ENCODE measurements at places on chromosomes 7 and 10.

DNA sequence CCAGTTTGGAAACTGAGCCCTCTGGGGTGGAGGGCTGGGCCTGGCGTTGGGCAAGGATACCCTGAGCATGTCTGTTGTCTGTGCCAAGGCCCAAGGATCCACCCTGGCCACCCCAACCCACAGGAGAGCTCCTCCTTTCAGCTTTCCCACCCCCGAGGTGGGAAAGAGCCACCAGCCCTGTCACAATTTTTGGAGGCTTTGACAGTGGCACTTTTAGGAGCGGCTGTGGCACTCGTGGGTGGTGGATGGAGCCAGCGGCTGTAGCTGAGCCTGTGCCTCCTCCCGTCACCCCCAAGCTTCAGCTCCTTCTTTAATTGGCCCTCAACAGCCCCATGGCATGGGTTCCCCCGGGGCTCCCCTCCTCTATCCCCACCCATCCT, 18.2 kb upstream of the ZNF862 start:
- no peak overlapping the region for H3K27ac ChIP-seq
- no peak for DNase-seq
- H3K4me3 ChIP-seq, result no peak overlapping the region
- no peaks in the 10 kb centered on the region for H3K4me1 ChIP-seq
- no peaks in the 10 kb centered on the region for H3K36me3 ChIP-seq

- peak overlapping the region; percentile 71 for H3K4me3 ChIP-seq
- no peaks in the 10 kb centered on the region for H3K27me3 ChIP-seq
- H3K4me1 ChIP-seq, result peaks cover 55% of the 10 kb centered on the region
These were observed 3.1 kb downstream of the FLNC start for GRCh38 chr7:128833148-128833945.

GRCh38 chr10:19777806-19778205, 38.4 kb upstream of the PLXDC2 start:
- no peaks in the 10 kb centered on the region for H3K36me3 ChIP-seq
- H3K4me3 ChIP-seq, result no peak overlapping the region
- H3K27me3 ChIP-seq, result no peaks in the 10 kb centered on the region
- H3K4me1 ChIP-seq, result no peaks in the 10 kb centered on the region
- no peak overlapping the region for H3K27ac ChIP-seq
- DNase-seq, result no peak

DNA sequence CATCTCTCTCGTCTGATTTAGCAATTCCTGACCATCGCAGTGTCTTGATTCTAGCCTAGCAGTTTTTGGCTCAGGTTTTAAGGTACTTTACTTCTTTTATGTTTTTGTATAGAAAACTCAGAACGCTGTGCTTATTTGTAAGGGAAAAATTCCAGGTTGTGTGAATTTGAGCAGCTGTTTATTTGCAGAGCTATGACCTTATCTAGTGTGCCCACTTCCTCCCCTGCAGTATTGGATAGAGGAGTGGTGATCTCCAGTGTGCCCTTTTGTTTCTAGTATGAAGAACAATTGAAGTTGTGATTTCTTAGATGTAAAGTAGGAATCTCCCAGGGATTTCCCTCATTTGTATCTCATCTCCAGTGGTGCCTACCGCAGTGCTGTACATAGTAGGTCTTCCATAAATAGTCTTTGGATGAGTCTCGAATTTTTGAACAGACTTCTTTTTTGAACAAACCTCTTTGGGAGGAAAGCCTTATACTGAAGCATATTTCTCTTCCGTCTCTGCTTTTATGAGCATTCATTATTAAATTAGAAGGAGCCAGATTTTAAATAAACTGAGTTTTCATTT, 40.0 kb downstream of the GARS1 start:
- no peaks in the 10 kb centered on the region for H3K27me3 ChIP-seq
- DNase-seq, result no peak
- H3K27ac ChIP-seq, result no peak overlapping the region
- peaks cover 32% of the 10 kb centered on the region for H3K36me3 ChIP-seq
- no peak overlapping the region for H3K4me3 ChIP-seq

DNA sequence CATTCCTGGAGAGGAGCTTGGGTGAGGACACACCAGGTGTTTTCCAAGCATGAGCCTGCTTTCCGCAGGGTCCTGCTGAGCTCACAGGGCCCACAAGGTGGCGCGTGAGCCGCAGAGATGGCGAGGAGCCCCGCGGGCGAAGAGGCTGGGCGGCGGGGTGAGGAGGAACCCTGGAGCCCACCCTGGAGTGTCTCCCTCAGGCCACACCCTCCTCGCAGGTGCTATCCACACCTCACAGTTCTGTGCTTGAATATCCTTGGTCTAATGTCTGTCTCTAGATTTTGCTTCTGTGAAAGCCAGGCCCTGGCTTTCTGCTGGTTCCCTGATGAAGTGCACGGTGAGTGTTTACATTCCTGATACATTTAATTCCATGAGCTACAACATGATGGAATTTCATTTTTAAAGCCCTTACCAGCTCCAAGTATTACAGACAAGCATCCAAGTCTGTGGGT, 433.6 kb downstream of the ACTR3B start:
- no peak overlapping the region for H3K4me3 ChIP-seq
- no peaks in the 10 kb centered on the region for H3K36me3 ChIP-seq
- DNase-seq, result no peak
- H3K4me1 ChIP-seq, result no peaks in the 10 kb centered on the region
- H3K27ac ChIP-seq, result no peak overlapping the region

- DNase-seq, result no peak
- no peak overlapping the region for H3K27ac ChIP-seq
- H3K4me3 ChIP-seq, result no peak overlapping the region
- H3K27me3 ChIP-seq, result no peaks in the 10 kb centered on the region
These were observed 24.1 kb upstream of the SFRP5 start for GRCh38 chr10:97795886-97796285.

GRCh38 chr10:43006490-43006889, 70.4 kb upstream of the RET start:
- no peak overlapping the region for H3K27ac ChIP-seq
- no peaks in the 10 kb centered on the region for H3K27me3 ChIP-seq
- no peaks in the 10 kb centered on the region for H3K36me3 ChIP-seq

- H3K36me3 ChIP-seq, result no peaks in the 10 kb centered on the region
- no peak overlapping the region for H3K4me3 ChIP-seq
- H3K27ac ChIP-seq, result no peak overlapping the region
- no peak for DNase-seq
These were observed 408.3 kb upstream of the ANKRD30A start for GRCh38 chr10:36717118-36717517.

DNA sequence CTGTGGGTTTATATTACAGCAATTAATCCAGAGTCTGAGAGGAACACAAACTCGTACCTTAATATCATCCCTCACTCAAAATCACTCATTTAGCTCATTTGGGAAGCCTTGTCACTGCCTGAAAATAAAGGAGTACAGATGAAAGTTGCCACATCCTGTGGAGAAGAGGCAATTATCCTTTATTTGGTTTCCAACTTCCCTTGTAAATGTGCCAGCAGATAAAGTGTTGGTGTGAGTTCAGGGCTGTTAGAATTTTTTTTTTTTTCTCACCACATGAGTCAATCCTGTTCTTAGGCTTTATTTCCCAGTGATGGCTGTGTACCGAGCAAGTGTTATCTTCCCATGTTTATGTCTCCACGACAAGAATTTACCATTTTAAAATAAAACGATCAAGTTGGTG, 99.0 kb upstream of the SMIM30 start:
- H3K4me3 ChIP-seq, result no peak overlapping the region
- H3K27ac ChIP-seq, result no peak overlapping the region
- H3K36me3 ChIP-seq, result no peaks in the 10 kb centered on the region
- no peak for DNase-seq
- H3K4me1 ChIP-seq, result no peaks in the 10 kb centered on the region

DNA sequence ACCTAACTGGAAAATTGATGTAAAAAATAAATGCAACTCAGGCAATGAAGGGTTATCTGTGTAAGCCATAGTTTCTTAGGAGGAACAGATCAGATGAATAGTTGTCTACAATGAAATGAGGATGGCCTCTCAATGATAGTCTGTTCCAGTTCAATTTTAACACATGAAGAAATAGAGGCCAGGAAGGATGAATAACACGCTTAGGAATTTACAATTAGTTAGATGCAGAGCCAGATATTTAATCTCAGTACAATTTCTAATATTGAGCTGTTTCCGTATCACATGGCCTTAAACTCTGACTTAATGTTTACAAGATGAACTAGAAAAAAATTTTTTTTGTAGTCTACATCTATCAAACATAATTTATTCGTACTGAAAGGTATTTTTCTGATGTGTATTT, 176.6 kb downstream of the GALNT11 start:
- no peaks in the 10 kb centered on the region for H3K27me3 ChIP-seq
- no peak overlapping the region for H3K4me3 ChIP-seq
- H3K4me1 ChIP-seq, result peaks cover 4% of the 10 kb centered on the region
- peaks cover 4% of the 10 kb centered on the region for H3K36me3 ChIP-seq
- H3K27ac ChIP-seq, result no peak overlapping the region

- H3K4me1 ChIP-seq, result no peaks in the 10 kb centered on the region
- H3K27me3 ChIP-seq, result no peaks in the 10 kb centered on the region
- H3K27ac ChIP-seq, result no peak overlapping the region
- no peak overlapping the region for H3K4me3 ChIP-seq
- H3K36me3 ChIP-seq, result no peaks in the 10 kb centered on the region
- no peak for DNase-seq
These were observed 316.8 kb upstream of the MTPN start for GRCh38 chr7:136293841-136294391.

GRCh38 chr10:79123547-79123963, 54.8 kb downstream of the ZMIZ1 start:
- peaks cover 4% of the 10 kb centered on the region for H3K36me3 ChIP-seq
- DNase-seq, result no peak
- H3K4me1 ChIP-seq, result peaks cover 24% of the 10 kb centered on the region

GRCh38 chr10:89540420-89540949, 5.1 kb upstream of the SLC16A12 start:
- no peak overlapping the region for H3K27ac ChIP-seq
- H3K4me3 ChIP-seq, result no peak overlapping the region
- no peaks in the 10 kb centered on the region for H3K36me3 ChIP-seq
- DNase-seq, result no peak

GRCh38 chr10:111875725-111876124, 307.8 kb downstream of the GPAM start:
- H3K4me3 ChIP-seq, result no peak overlapping the region
- H3K27ac ChIP-seq, result no peak overlapping the region
- H3K27me3 ChIP-seq, result no peaks in the 10 kb centered on the region
- H3K4me1 ChIP-seq, result no peaks in the 10 kb centered on the region
- DNase-seq, result no peak

- H3K36me3 ChIP-seq, result no peaks in the 10 kb centered on the region
- no peak overlapping the region for H3K4me3 ChIP-seq
- no peaks in the 10 kb centered on the region for H3K27me3 ChIP-seq
- DNase-seq, result no peak
- H3K27ac ChIP-seq, result no peak overlapping the region
These were observed 167.2 kb downstream of the AKR1D1 start for GRCh38 chr7:138243430-138243829.

DNA sequence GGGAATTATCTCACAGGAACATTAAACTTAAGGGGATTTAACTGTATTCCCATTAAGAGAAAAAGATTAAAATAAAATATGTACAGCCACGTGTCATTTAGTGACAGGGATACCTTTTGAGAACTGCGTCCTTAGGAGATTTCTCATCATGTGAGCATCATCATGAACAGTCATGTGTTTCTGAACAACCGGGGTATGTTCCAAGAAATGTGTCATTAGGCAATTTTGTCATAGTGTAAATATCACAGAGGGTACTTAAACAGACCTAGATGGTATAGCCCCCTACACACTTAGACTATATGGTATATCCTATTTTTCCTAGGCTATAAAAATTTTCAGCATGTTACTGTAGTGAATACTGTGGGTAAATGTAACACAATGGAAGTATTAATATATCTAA, 840.3 kb downstream of the CNTNAP2 start:
- DNase-seq, result no peak
- no peaks in the 10 kb centered on the region for H3K27me3 ChIP-seq
- H3K36me3 ChIP-seq, result no peaks in the 10 kb centered on the region
- H3K4me1 ChIP-seq, result peaks cover 13% of the 10 kb centered on the region
- H3K4me3 ChIP-seq, result no peak overlapping the region
- no peak overlapping the region for H3K27ac ChIP-seq

- H3K36me3 ChIP-seq, result peaks cover 49% of the 10 kb centered on the region
- H3K4me1 ChIP-seq, result peaks cover 57% of the 10 kb centered on the region
- H3K27ac ChIP-seq, result peak overlapping the region; percentile 99
- no peak for DNase-seq
- H3K4me3 ChIP-seq, result peak overlapping the region; percentile 83
- no peaks in the 10 kb centered on the region for H3K27me3 ChIP-seq
These were observed 4.8 kb downstream of the KLF6 start for GRCh38 chr10:3780021-3780770.

DNA sequence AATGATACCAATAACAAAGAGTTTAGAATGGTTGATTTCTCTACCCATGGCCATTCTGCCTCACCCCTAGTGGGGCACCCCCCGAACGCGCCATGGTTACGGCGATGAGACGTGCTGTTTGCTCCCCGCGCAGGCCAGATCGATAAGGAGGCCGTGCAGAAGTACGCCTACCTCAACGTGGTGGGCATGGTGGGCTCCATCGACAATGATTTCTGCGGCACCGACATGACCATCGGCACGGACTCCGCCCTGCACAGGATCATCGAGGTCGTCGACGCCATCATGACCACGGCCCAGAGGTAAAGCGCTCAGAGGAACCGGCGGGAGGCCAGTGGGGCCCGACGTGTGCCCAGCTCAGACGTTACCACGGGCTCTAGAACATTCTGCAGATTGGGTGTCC, 36.3 kb downstream of the PFKP start:
- DNase-seq, result no peak
- H3K27ac ChIP-seq, result peak overlapping the region; percentile 91
- H3K4me1 ChIP-seq, result peaks cover 50% of the 10 kb centered on the region
- peaks cover 7% of the 10 kb centered on the region for H3K36me3 ChIP-seq

- H3K27ac ChIP-seq, result no peak overlapping the region
- H3K4me3 ChIP-seq, result no peak overlapping the region
- no peak for DNase-seq
These were observed 274.4 kb downstream of the THSD7A start for GRCh38 chr7:11557627-11558026.

GRCh38 chr7:51141451-51142003, 175.1 kb downstream of the COBL start:
- no peak overlapping the region for H3K27ac ChIP-seq
- H3K27me3 ChIP-seq, result no peaks in the 10 kb centered on the region
- H3K4me3 ChIP-seq, result no peak overlapping the region
- no peaks in the 10 kb centered on the region for H3K4me1 ChIP-seq
- H3K36me3 ChIP-seq, result no peaks in the 10 kb centered on the region
- DNase-seq, result no peak

DNA sequence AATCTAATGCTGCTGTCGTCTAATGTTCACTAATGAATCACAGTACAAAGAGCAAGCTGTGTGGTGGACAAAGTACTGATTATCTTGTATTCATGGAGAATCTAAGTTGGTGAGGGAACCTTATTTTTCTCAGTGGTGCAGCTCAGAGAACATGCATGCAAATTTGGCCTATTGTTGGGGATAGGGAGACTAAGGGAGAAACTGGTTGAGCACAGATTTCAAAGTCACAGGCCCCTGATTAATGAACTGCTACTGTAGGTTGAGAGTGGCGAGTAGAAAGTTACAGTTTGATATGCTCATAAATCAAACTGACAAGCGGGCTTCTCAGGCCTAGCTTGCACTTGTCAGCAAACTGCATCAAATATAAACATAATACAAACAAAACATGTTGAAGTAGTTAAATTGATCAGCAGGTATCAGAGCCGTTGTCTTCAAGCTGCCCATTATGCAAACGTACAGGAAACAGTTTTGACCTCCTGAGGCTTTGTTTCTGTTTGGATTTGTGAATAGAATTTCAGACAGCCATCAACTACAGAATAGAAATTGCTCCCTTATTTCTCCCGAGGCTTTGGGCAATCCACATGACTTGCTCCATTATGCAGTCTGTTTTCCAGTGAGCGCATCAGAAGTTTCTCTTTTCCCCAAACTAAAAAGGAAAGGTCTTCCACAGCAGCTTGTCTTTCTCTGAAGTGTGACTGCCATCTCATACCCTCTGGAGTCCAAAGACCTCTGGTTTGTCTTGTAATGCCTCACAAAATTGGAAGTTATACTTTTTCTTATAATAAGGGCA, 215.8 kb downstream of the FOXP2 start:
- H3K27ac ChIP-seq, result no peak overlapping the region
- no peak for DNase-seq
- H3K27me3 ChIP-seq, result no peaks in the 10 kb centered on the region

Data from thoracic aorta (tissue), 2 donors.